ENCODE measurements at places on chromosomes 4 and X.

- no peak for DNase-seq
Observed at GRCh38 chr4:2075987-2076907, 17.1 kb downstream of the NAT8L start.

DNA sequence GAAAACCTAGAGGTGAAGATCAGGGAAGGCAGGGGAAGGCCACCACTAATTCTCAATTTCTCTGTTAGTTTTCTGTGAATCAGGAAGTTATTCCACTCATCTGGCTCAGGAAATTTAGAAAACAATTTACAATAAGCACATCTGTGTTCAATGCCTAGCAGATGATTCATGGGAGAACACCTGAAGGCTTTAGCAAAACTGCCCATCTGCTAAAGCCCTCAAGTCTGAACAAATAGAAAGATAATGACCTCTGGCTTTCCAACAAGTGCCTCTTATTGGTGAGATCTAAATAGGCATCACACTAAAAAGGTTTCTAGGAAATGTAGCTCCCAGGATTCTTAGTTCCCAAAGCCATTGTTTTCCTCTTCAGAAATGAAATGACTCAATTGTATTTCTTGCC, 122.1 kb upstream of the GNPDA2 start:
- DNase-seq, result no peak

- DNase-seq, result no peak
Observed at GRCh38 chrX:42107495-42108488, 184.4 kb upstream of the CASK start.

DNA sequence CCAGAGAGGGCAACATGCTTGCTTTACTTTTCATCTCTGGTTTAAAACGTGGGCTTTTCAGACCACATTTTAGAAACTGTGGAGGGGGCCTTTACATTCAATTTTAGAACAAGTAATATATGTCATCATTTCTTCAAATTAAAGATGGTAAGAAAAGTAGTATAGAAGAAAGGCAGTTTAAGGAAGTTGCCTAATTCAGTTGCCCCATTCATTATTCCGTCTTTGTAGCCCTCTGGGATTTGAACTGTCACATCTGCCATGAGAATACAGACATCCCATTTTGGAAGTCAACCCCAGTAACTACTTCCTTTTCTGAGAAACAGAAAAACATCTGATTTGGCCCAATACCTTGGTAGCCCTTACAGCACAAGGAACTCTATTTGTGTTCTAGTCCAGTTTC, 61.2 kb downstream of the PASD1 start:
- no peak for DNase-seq

All from renal pelvis (tissue), 12 donors.